ENCODE measurements at places on chromosomes 6 and 20.
A peak's percentile ranks its signal among the peaks of the same experiment; 100 is the strongest.

DNA sequence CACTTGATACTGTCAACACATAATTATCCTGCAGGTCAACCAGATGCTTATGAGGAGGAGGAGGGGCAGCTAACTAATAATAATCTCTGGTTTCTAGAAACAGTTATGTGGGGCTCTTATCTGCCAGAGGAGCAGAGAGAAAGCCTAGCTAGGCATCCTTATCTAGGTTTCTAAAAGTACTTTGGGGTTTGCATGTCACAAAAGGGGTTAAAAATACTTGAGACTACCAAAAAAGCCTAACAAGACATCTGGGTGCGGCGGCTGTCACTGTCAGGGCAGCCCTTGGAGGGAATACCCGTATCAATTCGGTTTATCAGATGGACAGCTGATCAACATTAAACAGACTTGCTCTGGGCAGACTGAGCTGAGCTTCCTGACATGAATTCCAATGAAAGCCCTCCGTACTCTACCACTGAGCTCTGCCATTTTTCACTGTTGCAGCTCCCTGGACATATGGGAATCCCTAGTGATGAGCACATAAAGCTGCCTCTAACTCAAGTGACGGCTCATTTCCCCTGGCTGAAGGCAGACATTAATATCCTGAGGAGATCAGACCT lies 166.6 kb downstream of the PDSS2 start:
- DNase-seq: no peak

- no peak for DNase-seq
Observed at GRCh38 chr6:134482593-134483270, 164.8 kb upstream of the SGK1 start.

DNA sequence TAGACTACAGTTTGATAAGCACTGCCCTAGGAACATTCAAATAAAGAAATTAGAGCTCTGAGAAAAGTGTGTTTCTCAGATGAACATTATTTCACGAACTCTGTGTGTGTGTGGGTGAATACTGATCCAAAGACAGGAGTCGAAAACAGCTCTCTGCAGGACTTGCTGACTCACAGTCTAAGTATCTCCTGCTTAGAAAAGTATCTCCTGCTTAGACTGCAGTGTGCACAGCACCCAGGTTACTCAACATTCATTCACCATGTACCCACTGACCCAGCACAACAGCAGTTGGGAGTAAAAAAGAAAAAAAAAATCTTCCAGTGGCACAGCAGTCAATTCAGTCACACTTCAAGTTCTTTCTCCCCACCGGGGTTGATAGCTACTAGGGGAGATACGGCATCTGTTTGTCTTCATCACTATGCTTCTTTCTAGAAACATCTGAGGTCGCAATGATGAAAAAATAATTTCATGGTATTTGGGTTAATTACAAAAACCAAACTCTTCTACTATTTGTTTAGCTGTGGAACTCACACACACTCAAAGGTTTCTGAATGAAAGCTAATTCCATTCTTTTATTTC lies 48.0 kb downstream of the GCLC start:
- DNase-seq: peak; percentile 18

- no peak for DNase-seq
Observed at GRCh38 chr6:40894962-40895799, 143.8 kb downstream of the UNC5CL start.

DNA sequence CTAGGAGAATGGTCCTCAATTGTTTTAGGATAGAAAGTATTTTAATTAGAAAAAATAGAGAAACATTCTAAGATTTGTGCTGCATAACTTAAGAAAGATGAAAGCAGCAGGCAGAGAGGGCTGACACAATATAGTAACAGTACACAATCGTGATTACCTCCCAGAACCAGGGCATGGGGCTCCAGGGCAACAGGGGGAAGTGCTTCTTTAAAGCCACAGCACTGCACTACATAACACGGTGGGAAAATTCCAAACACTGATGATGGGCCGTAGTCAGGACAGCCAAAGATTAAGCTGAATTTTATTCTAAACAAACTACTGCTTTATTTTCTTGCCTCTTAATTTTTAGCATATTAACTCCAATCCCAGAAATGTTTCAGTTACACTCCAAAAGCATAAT lies 14.4 kb downstream of the EXOC2 start:
- no peak for DNase-seq

DNA sequence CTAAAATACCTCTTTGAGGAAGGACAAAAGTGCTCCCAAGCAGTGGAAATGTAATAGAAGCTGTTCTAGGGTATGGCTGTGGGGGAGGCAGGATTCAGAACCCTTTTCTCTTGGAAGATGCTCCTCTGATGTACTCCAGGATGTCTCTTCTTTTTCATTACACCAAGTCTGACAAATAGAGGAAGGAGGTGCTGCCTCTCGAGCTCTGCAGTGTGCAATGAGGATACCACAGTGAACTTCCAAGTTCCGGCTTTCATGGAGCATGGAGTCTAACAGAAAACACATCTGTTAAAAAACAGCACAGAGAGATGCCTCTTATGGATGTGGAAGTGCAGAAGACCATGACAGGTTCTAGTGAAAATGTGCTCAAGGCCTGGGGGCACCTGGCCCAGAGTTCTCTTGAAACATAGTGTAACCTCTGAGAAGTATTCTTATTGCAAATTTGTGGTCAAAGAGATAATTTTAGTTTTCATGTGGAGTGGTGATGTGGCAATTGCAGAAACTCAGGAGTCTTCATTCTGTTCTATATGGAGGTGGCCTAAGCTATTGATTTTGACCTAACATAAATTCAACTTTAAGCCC lies 362.0 kb upstream of the CITED2 start:
- DNase-seq: no peak

DNA sequence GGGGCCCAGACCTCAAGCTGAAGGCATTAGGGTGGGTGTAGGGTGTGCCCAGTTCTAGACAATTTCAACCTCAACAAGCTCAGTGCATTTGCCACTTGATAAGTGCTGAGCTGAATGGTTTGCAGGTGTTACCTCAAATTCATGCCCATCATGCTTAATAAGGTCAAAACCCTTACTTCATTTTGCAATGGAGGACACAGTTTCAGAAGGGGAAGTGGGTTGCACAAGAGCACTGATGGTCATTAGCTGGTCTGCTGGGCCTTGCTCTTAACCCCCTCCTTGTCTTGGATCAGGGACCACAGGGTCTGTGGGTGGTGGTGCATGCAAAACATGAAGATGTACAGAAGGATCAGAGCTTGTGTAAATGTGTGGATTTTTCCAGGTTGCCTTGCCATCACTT lies 71.0 kb upstream of the SIRPA start:
- DNase-seq: no peak

DNA sequence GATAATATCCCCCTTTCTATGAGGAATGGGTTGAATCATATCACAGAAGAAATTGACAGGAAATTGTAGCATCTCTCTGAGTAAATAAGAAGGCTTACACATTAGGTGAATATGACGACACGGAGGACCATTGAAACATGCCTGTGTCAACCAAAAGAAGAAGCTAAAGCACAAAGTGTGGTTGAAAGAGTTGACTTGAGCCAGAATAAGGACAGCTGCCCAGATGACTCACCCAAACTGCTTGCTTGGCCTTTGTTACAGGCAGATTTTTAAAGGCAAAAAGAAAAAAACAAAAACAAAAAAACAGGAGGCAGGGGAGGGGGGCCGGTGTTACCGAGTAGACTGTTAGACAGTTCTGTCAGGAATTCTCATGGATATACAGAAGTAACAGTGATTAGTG lies 129.8 kb upstream of the EDN1 start:
- DNase-seq: no peak

DNA sequence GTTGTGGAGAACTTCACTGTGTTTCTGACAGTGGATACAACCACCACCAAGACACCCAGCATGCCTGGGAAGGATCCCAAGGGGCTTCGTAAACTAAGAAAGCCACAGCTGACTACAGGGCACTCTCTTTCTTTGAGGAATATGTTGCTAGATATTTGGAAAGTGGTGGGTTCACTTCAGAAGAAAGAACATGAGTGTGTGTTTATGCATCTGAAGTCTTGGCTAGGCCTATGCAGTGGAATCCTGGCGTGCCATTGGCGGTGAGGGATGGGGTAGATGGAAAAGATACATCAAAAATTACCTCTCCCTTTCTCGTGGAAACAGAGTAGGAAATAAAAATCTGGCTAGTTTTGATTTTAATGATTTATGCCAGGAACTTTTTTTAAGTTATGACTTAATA lies 187.7 kb downstream of the PDE7B start:
- DNase-seq: no peak

GRCh38 chr20:39278230-39278788 lies 316.2 kb downstream of the DHX35 start:
- DNase-seq: no peak

- no peak for DNase-seq
Observed at GRCh38 chr6:139355777-139356445, 18.5 kb downstream of the CITED2 start.

DNA sequence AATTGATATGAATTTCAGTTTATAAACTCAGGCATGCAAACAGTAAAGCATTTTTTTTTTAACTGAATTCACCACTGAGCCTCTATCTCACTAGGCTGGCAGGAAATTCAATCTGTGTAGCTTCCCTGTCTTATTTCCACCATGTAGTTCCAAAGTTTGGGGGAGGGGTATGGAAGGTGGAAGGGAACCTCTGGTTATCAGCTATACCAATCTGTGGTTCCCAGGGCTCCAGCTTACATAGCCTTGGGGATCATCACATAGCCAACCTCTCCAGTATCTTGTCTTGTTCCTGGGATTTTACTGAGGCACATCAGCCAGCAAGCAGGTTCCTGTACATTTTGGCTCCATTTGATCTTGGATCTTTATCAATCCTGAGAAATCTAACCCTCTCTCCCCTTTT lies 15.6 kb downstream of the RAD21L1 start:
- DNase-seq: no peak

GRCh38 chr6:160363016-160363996 lies 15.1 kb downstream of the SLC22A3 start:
- no peak for DNase-seq

DNA sequence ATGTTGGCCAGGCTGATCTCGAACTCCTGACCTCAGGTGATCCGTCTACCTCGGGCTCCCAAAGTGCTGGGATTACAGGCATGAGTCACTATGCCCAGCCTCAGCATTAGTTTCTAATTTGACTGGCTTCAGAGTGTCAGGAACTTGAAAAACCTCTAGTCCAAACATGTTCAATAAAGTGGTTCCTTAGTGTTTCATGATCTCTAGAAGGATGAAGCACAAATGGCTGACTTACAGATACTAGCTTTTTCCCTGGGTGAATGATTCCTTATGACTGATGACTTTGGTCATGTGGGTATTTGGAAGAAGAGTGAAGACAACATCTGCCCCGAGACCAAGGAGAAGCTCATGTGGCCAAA lies 16.4 kb downstream of the GLYATL3 start:
- DNase-seq: no peak

DNA sequence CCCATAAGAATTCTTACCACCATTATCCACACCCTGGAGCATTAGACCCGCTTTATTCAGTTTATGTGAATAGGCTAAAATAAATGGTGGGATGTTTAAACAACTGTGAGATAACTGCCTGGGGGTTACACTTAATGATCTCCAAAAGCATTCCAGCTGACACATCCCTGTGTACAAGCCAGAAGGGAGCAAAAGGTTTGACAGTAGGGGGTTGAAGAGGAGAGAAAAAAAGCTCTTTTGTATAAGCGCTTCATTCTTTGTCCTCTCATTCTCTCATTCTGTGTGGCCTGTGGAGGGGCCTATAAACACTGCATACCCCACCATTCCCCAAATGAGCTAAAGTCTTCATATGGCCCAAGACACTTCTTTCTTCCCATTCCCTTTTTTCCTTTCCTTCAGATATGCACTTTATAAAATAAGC lies 30.8 kb upstream of the COL21A1 start:
- peak; percentile 30 for DNase-seq

DNA sequence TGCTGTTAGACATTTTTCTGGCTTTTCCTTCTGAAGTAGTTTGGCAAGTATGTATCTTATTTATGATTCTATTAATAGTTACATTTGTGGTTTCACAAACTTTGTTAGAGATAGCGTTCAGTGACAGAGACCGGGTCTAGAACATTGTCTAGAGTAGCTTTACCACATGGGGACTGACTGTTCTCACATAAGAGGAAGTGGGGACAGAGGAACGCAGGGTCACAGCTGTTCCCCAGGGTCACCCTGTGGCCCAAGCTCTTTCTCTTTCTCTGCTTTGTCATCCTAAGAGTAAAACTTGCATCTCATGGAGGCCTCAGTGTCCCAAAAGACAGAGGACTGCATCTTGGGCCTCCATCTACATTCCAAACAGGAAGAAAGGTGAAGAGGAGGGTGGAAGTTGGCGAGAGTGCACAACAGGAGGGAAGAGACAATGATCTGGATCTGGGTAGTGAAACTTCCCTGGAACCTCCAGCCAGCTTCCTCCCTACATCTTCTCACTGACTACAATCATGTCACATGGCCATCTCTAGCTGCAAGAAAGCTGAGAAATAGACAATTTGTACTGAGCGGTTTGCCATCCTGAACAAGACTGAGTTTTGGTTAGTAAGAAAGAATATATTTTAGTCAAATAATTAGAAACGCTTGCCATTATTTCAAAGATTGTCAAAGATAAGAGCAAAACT lies 645.8 kb upstream of the ARID1B start:
- DNase-seq: no peak

DNA sequence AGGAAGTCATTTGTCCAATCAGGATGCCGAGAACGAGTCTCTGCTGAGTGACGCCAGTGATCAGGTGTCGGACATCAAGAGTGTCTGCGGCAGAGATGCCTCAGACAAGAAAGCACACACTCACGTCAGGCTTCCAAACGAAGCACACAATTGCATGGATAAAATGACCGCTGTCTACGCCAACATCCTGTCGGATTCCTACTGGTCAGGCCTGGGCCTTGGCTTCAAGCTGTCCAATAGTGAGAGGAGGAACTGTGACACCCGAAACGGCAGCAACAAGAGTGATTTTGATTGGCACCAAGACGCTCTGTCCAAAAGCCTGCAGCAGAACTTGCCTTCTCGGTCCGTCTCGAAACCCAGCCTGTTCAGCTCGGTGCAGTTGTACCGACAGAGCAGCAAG lies 281.5 kb downstream of the TSHZ2 start:
- no peak for DNase-seq

DNA sequence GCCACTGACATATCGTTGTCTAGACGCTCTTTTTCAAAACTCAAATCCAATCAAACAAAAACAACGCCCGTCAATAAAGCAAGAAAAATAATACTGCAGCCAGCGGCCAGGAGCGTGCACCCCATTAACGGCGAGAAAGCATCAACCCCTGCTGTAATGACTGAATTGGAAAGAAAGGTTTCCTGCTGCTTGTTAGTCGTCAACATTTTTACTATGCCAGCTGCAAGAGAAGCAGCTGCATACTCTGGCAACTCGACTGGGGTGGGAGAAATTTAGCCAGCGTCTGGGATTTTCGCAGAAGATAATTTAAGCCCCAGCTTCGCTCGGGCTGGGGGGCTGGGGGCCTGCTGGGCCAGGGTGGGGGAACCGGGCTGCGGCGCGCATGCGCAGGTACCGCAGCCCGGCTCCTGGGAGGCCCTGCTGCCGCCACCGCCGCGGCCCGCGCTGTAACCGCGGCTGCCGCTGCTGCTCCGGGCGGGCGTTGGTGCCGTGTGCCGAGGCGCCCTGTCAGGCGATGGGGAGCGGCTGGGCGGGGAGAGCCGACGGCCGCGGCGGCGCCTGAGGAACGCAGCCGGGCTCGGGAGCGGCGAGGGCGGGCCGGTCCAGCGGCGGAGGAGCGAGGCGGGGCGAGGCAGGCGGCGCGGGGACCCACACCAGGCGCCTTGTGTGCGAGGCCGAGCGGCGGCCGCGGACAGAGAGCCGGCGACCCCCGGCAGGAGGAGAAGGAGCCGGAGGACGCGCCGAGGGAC lies 732 bp upstream of the STXBP5 start:
- DNase-seq: peak; percentile 60

All from brain pericyte (primary cell).